ENCODE measurements at places on chromosomes 11 and 22.

GRCh38 chr11:111538407-111539114, 2.0 kb upstream of the LAYN start:
- no peak for DNase-seq

- DNase-seq = peak; percentile 75
Observed at GRCh38 chr22:37334859-37335805, 52.8 kb downstream of the CYTH4 start.

- peak; percentile 93 for DNase-seq
Observed at GRCh38 chr11:35536470-35536869, 11.1 kb upstream of the PAMR1 start.

- no peak for DNase-seq
Observed at GRCh38 chr22:35335936-35336781, 36.5 kb downstream of the TOM1 start.

- no peak for DNase-seq
Observed at GRCh38 chr11:122091835-122092234, 24.2 kb downstream of the BLID start.

DNA sequence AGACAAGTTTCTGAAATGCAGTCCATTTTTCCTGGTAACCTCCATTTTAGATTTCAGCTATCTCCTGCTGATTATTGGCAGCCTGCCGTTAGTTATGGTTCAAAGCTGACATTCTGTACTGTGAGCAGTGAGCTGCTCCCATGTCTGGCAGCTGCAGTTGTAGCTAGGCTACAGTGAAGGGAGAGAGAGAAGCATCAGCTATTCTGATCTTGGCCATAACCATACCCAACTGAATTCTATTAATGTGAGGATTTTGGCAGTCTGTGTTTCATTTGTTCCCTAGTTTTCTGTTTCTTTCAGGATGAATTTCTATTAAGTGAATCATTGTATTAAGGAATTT, 33.4 kb downstream of the SIK2 start:
- peak; percentile 1 for DNase-seq

GRCh38 chr11:118200497-118200896, 24.1 kb upstream of the SCN2B start:
- DNase-seq = no peak

GRCh38 chr22:50715776-50716175, 22.2 kb upstream of the ACR start:
- no peak for DNase-seq

- DNase-seq = no peak
Observed at GRCh38 chr11:77036398-77036797, 2.2 kb downstream of the B3GNT6 start.

GRCh38 chr11:116972691-116973090, 125.5 kb downstream of the SIK3 start:
- DNase-seq = no peak

- DNase-seq = peak; percentile 76
Observed at GRCh38 chr22:42376711-42377554, 55.3 kb downstream of the NFAM1 start.

- DNase-seq = no peak
Observed at GRCh38 chr22:42742940-42743339, 22.3 kb upstream of the A4GALT start.
